Smooth muscle cell of the umbilical artery (primary cell): ENCODE measurements at places on chromosomes 11 and 22. TPM values are rescaled to one million over a fixed set of nuclear protein-coding genes. Genes with fewer than 3 reads are reported as not detected.

OR51E1 gene
- total RNA-seq: under 0.01 TPM in 1 of 2 replicates, not detected in the other

RAB3IL1 gene
- total RNA-seq: 2.1 and 2.3 TPM in 2 replicates

PAX6 gene
- not detected in 2 replicates for total RNA-seq

LBHD1 gene
- total RNA-seq: 4.5 and 4.6 TPM in 2 replicates

GVQW3 gene
- 1.8 TPM in 2 replicates for total RNA-seq

C11orf58 gene
- 175 and 187 TPM in 2 replicates for total RNA-seq

FDX1 gene
- total RNA-seq: 7.2 and 10.7 TPM in 2 replicates

PANX3 gene
- total RNA-seq: not detected in 2 replicates

SAC3D1 gene
- total RNA-seq: 6.9 and 7.1 TPM in 2 replicates

SNX32 gene
- total RNA-seq: 0.92 and 1.8 TPM in 2 replicates
